ENCODE measurements at places on chromosomes 13 and 19. TPM values are rescaled to one million over a fixed set of nuclear protein-coding genes. Genes with fewer than 3 reads are reported as not detected.

Gene VAV1
- not detected for total RNA-seq

Gene TBC1D4
- total RNA-seq = 74.3 TPM

Gene CKM
- not detected for total RNA-seq

Gene SGCG
- total RNA-seq = not detected

Gene FXYD7
- not detected for total RNA-seq

Gene ZNF69
- 1.4 TPM for total RNA-seq

Gene KLK5
- total RNA-seq = not detected

Gene CGB8
- not detected for total RNA-seq

Gene TINCR
- not detected for total RNA-seq

Gene GAPDHS
- not detected for total RNA-seq

Gene KLK15
- total RNA-seq = not detected

Gene CEACAM4
- not detected for total RNA-seq

Gene ABCA7
- total RNA-seq = 4.1 TPM

Gene ATG4D
- total RNA-seq = 10.3 TPM
